ENCODE measurements at places on chromosomes 3 and 15.

- DNase-seq: no peak
Observed at GRCh38 chr3:65354880-65355279, 667.1 kb upstream of the ADAMTS9 start.

- DNase-seq: no peak
Observed at GRCh38 chr3:69712269-69712668, 27.0 kb upstream of the MITF start.

GRCh38 chr15:49978121-49978520 lies 140.9 kb downstream of the ATP8B4 start:
- DNase-seq: no peak

GRCh38 chr15:93854088-93854487 lies 377.3 kb upstream of the MCTP2 start:
- DNase-seq: no peak

- DNase-seq: no peak
Observed at GRCh38 chr3:34570916-34571705, 772.7 kb downstream of the PDCD6IP start.

DNA sequence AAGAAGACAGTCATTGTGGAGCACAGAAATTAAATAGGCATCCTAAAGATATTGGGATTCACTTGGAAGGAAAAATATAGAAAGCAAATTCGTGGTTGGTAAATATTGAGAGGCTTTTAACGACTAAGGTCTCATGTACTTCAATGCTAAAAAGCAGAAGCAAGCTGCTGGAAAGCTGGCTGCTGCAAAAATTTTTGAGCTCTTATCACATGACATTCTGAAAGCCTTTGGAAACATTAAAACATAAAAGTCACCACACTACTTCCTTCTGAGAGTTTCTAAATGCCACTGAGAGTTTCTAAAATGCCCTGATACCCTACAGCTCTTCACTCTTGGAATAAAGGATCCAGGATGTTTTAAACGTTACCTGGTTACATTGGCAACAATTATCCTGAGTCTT lies 39.0 kb upstream of the CBLB start:
- DNase-seq: no peak
